NCI-H1105 (cell line): ENCODE measurements at places on chromosomes 12 and 14.

DNA sequence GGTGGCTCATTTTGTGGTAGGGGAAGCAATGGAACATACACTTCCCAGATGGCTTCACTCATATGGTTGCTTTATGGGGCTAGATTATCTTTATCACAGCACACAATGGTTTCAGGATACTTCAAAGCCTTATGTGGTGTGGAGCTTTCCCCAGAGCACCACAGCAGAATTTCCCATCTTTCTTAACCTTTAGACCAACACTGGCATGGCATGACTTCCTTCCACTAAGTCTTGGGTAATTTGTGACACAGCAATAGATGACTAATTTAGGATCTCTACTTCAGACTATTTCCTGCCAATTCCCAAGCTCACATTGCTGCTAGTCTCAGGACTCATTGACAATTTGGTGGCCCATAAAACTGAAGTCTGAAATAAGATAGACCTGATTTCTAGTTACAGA lies 36.9 kb upstream of the DCN start:
- DNase-seq = no peak

GRCh38 chr12:125203145-125203765 lies 138.0 kb downstream of the AACS start:
- DNase-seq = peak; percentile 29

DNA sequence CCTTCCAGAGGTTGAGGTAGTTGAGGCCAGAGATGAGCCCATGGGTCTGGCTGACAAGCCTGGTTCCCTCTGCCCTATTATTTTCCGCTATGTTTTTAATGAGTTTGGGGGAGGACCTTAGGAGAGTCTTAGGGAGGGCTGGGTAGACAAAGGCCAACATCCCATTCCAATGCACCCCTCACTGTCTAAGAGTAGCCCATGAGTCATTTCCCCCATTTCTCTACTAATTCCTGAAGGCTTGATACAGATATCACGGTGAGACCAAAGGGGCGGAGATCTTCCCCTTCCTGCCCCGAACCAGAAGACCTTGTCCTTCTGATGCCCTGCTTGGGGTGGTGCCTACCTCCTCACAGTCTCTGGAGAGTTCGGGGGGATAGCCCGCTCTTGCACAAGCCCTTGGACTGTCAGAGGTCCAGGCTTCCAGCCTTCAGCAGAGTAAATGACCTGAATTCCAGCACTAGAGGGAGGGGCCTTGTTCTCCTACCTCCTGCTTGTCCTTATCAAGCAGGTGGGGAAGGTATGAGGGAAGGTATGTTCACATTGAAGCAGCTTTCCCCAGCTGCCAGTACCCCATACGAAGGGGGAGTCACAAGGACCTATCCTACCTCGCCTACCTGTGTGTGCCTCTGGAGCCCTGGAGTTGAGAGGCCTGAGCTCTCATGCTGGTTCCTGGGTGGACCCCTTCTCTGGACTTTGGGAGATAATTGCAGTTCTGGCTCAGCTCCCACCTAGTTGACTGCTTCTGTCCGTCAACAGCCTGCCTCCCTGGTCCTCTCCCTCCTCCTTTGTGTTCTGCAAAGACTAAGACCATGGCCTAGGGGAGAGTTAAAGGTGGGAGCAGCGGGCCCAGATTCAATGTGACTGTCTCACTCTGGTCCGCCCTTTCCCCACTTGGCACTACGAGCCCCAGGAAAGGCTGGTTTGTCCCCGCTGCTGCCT lies 3.7 kb downstream of the PSMB11 start:
- DNase-seq = no peak

DNA sequence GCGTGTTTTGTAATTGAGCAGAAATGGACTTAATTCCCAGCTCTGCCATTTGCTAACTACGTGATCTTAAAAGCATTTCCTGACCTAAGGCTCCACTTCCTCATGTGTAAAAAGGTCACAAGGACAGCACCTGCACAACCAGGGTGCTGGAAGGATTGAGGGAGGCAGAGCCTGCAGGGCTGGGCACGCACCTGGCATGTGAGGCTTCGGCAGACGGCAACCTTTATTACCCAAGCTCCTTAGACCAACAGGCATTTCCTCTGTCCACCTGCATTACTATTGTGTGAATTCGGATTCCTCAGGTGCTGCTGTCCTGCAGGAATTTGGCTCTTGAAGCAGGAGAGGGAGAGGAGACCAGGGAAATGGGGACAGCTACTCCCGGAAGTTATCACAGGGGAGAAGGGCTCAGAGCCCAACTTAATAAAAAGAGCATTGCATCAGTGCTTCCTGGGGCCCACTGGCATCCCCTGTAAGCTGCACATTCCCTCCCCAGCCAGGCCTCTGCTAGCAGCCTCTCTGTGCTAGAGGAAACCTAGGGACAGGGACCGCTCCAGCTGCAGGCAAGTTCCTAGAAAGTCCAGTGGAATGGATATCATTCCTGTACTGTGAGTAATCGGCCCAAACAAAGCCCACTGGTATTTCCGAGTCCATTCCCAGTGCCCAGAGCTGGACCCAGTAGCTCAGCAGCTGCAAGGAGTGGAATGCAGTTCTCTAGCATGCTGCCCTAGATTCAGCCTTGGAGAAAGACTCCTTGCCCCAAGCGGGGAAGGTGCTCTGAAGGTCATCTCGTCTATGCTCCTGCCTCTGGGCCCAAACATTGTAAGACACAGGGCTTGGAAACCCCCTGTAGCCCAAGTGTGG lies 157.1 kb upstream of the CCND2 start:
- DNase-seq = no peak

DNA sequence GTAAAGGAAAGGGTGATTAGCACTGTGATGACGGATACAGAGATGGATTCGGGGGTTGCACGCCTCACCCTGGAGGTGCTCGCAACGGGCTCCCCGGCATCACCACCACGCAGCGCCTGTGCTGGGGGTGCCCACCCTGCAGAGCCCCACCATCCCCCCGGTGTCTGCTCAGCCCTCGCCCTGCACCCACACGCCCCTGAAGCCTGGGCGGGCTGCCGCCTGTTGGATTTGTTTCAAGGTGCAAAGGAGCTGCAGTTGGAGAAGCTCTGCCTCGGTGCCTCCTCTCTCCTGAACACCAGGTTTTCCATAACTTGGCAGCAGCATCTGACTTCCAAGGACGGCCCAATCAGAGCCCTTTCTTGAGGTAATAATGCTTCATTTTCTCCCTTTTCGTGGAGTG lies 106.1 kb upstream of the TMEM132D start:
- DNase-seq = no peak

DNA sequence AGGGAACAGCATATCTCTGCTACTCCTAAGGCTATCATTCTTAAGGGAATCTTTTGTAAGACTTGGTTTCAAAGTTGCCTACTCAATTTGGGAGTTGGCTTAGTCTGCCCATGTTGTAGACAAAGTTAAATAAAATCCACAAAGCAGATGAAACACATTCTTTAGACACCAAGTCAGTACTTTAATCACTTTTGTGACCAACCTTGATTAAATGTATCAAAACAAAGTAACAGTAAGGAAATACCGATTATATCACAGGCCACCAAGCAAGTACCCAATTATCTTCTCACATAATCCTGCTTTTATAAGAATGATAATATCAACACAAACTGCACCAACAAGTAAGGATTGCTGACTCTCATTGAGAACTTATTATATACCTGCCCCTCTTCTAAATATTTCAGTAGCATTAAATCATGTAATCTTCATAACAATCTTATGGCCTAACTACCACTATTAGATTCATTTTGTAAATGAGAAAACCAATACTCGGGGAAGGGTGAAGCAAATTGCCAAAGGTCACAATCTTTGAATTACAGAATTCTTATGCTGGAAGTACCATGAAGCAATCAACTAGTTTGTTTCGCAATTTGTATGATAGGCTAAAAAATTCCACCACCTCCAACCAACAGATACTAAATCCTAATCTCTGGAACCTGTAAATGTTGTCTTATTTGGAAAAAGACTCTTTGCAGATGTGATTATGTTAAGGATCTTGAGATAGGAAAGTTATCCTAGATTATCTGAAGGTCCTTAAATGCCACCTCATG lies 12.6 kb upstream of the DIO2 start:
- DNase-seq = no peak

DNA sequence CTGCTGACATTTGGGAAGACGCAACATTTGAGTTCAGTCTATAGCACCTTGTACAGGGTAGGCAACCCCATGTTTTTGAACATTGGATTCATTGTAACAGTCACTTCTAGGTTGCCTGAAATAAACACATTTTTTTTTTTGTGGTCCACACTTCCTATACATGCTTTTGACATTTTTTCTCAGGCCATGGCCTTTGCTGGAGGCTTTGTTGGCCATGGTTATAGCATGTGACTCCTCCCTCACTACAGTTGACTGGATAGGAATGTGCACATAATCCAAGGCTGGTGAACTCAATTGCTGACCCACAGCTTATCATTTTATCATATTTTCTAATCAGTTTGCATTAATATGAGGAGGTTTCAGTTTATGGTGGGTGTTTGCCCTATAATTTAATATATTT lies 60.6 kb downstream of the TMEM117 start:
- no peak for DNase-seq

DNA sequence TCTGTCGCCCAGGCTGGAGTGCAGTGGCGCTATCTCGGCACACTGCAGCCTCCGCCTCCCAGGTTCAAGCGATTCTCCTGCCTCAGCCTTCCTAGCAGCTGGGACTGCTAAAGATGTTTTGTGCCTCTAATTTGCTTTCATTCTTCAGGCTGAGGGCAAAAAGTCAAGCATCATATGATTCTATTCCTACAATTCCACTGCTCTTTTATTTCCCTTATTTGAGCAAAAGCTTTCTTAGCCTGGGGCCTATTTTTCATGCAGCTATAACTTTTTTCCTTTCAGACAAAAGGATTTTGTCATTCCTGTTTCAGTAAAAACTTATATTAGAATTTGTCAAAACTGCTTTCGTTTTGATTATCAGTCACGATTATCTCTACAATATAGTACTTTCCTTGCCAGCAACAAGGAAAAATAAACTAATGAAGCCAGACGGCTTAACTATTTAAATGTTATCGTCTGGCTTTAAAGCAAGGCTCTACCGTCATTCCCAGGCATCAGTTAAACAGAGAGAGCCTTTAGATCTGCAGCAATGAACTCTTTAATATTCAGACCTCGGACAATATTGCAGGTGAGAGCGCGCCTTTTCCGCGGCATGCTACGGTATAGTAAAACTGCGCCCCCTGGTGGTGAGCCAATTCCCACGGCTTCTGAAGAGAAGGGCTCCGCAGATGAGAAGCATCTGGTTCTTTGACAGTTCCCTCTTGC lies 1.4 kb upstream of the SLC2A13 start:
- peak; percentile 92 for DNase-seq

- peak; percentile 19 for DNase-seq
Observed at GRCh38 chr14:23186913-23187654, 3.6 kb upstream of the SLC7A8 start.

DNA sequence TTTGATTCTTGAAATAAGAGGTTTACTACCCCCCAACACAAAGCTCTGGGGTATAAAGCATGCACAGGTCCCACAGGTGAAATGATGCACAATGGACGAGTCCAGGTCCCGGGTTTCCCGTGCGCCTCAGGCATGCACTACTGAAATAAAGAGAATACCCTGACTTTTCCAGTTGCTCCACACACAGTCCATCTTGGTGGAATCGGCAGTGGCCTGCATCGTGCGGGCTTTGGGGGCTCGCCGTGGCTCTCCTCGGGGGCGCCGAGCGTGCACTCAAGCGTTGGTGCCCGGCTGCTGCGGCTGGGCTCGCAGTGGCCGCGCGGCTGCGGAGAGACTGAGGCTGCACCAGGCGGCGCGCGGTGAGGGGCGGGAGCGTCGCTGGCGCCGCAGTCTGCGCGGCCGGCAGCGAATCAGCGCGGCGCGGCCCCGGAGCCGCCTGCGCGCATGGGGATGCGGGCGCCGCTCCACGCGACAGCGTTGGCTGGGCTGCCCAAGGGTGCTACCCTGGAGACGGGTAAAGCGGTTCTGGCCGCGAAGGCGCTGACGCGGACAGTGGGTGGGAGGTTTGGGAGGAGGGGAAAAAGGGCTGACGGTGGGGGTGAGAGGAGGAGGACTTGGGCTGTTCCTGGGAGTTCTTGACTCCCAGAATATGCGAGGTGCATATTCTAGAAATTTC lies 53.8 kb upstream of the CCDC175 start:
- peak; percentile 79 for DNase-seq

- no peak for DNase-seq
Observed at GRCh38 chr12:98856897-98857540, 211.9 kb downstream of the APAF1 start.

GRCh38 chr12:131620946-131621681 lies 89.8 kb upstream of the SFSWAP start:
- no peak for DNase-seq

DNA sequence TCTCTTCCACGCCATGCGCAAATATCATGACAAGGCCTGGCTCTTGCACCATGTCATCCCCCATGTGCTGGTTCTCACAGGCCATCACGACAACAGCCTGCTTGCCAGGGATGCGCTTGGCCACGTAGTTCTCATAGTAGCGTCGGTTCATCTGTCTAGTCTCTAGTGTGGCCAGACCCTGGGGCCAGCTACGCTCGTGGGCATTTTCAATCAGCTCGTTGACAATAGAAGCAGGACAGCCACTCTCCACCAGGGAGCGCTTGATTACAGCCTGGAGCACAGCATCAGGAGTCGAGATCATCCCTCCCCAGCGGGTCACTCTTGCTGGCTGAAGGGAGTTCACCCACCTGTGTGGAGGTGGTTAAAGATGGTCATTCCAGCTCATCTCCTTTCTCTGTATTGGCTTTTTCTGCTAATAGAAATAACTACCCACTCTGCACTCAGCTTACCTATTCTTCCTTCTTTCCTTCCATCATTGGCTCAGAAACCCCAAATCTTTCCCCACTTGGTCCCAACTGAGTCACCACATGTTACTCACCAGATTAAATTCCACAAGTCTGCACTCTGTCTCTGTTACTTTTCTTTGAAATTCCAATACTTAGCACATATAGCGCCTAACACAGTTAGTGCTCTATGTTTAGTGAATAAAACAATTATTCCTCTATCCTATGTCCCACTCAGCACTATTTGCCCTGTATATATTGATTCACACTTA lies 15.1 kb downstream of the RNF41 start:
- no peak for DNase-seq

DNA sequence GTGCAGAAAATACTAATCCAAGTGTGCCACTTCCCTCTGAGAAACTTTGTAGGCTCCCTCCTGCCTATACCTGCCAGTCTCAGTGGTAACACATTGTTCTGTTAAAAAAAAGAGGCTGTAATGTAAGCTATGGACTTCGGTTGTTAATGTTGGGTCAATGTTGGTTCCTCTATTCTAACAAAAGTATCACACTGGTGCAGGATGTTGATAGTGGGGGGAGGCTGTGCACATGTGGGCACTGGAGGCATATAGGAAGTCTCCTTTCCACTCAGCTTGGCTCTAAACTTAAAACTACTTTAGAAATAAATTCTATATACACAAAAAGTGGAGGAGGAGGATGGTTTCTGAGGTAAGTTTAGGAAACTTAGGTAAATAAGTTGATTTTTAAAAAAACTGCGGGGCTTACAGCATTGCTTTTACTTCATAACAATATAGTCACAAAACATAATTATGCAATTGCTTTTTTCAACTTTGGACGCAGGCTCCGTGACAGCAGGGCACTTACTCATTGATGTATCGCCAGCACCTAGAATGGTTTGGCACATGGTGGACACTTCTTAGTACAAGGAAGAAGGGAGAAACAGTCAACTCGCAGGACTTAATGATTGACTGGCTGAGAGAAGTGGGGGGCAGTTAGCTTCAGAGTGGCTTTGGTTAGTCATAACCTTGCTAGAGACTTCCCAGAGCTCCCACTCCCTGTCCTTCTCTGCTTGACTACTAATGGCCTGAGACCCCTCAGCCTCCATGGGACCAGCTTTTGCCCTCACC lies 7.9 kb upstream of the NYNRIN start:
- DNase-seq = no peak
